ENCODE measurements at places on chromosomes 16 and 17. TPM values are rescaled to one million over a fixed set of nuclear protein-coding genes. Genes with fewer than 3 reads are reported as not detected.

The TLCD2 gene
- 10.1 TPM for total RNA-seq

The CRISPLD2 gene
- total RNA-seq = 29.3 TPM

The KCNH4 gene
- total RNA-seq = not detected

The KREMEN2 gene
- not detected for total RNA-seq

The ITGAD gene
- not detected for total RNA-seq

The NKIRAS2 gene
- total RNA-seq = 17.1 TPM

The CTRB2 gene
- not detected for total RNA-seq

The JPH3 gene
- total RNA-seq = not detected

The OR1F1 gene
- not detected for total RNA-seq

The MYH1 gene
- 0.08 TPM for total RNA-seq

The TMED6 gene
- total RNA-seq = 0.36 TPM

The ZNF830 gene
- total RNA-seq = 10.5 TPM

The KCNJ12 gene
- total RNA-seq = 1.7 TPM

The SLC46A1 gene
- total RNA-seq = 2.0 TPM

The CTRL gene
- 0.27 TPM for total RNA-seq

The INTS2 gene
- 15.4 TPM for total RNA-seq

The CCDC40 gene
- total RNA-seq = 5.2 TPM

The PERCC1 gene
- not detected for total RNA-seq

The SCNN1B gene
- total RNA-seq = not detected

The RPH3AL gene
- total RNA-seq = 2.4 TPM
